ENCODE measurements at places on chromosomes 11 and 22.

DNA sequence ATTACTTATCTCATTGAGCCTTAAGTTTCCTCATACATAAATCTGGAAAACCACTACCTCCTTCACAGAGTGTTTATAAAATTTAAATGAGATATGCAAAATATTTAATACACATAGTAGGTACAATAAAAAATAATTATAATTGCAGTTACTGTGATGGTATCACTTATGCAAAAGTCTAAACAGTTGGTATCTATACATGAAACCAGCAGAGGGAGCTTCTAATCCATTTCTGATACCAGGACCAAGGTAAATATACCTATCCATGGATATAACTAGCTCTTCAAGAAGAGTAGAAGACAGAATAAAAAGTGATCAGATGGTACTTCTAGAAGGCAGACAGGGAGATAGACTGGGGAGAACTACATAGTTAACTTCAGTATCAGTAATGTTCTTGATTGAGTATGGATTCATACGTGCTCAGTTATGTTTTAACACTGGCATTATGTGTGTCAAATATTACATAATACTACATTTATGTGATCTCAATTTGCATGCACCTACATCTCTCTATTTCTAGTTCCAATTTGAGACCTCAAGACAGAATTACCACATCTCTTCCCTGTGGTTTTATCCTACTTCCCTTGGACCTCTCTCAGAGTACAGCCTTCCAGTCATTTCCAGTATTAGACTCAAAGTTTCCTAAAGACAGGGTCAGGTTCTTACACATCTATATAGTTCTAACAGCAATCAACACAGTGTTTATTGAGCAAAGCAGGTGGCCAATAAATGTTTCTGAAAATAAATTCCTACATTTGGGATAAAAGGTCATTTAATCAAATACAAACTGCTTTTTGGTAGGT lies 13.7 kb upstream of the TSG101 start:
- peak; percentile 10 for DNase-seq

DNA sequence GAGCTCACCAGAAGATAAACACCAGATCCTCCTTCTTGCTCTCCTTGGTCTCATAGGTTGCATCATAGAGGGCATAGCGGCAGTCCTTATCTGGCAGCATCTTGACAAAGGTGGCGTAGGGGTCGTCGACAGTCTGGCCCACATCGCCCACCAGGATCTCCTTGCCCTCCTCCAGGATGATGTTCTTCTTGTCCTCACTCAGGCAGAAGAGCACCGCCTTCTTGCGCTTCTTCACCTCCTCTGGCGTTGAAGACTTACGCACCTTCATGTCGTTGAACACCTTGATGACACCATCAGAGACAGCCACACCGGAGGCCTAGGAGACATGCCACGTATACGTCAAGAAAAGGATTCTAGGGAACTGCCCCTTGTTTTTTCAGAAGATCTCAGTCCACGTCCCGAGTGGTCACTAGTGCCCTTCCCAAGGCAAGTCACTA lies 2.0 kb downstream of the CFL1 start:
- DNase-seq: no peak

- DNase-seq: no peak
Measured at GRCh38 chr22:38290347-38290746, 17.5 kb upstream of the TMEM184B start.

DNA sequence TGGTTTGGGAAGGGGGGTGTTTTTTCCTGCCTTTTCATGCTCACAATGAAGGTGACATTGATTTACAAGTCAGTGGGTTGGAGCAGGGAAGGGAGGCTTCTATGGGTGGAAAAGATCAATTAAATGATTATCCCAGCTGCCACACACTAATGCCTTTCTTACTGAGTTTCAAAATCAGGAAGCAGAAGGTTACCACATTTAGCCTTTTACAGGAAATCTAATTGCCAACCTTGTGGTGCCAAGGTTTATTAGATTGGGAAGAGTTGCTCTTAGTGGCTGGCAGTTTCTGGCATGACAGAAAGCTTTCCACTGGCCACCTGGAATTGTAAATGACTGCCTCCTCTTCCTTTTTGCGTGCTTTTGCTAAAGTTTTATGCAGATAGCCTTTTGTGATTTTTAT lies 98.7 kb downstream of the NAV2 start:
- no peak for DNase-seq

- DNase-seq: no peak
Measured at GRCh38 chr11:9797300-9797699, 133.4 kb downstream of the SWAP70 start.

Data from Panc1 (cell line).